Epithelial cell of alveolus of lung (primary cell): ENCODE measurements at places on chromosomes 16 and 17. TPM values are rescaled to one million over a fixed set of nuclear protein-coding genes. Genes with fewer than 3 reads are reported as not detected.

TMEM231 gene
- 8.1 and 12.3 TPM in 2 replicates for total RNA-seq

PYY gene
- 0.13 TPM in 1 of 2 replicates, not detected in the other for total RNA-seq

PLA2G10 gene
- not detected in 2 replicates for total RNA-seq

ASGR1 gene
- 0.80 and 1.0 TPM in 2 replicates for total RNA-seq

SLFN14 gene
- total RNA-seq, result not detected in 2 replicates

CHST5 gene
- not detected in 2 replicates for total RNA-seq

HYDIN gene
- 0.26 and 0.40 TPM in 2 replicates for total RNA-seq

TNFRSF17 gene
- not detected in 2 replicates for total RNA-seq
